ENCODE measurements at places on chromosomes 12 and 14.

DNA sequence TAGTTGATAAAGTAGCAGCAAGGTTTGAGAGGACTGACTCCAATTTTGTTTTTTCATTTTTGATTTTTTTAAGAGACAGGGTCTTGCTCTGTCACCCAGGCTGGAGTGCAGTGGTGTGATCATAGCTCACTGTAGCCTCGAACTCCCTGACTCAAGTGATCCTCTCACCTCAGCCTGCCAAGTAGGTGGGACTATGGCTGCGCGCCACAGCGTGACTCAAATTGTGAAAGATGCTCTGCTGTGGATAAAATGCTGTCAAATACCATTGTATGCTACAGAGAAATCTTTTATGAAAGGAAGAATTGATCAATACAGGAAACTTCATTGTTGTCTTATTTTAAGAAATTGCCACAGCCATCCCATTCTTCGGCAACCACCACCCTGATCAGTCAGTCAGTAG is 48.3 kb downstream of the SCN8A start:
- no peaks in the 10 kb centered on the region for H3K27me3 ChIP-seq
- no peaks in the 10 kb centered on the region for H3K36me3 ChIP-seq
- H3K4me1 ChIP-seq = no peaks in the 10 kb centered on the region
- H3K4me3 ChIP-seq = no peak overlapping the region

GRCh38 chr12:82040987-82041743 is 282.0 kb upstream of the PPFIA2 start:
- no peak for DNase-seq
- H3K4me3 ChIP-seq = no peak overlapping the region
- H3K4me1 ChIP-seq = no peaks in the 10 kb centered on the region
- no peaks in the 10 kb centered on the region for H3K27me3 ChIP-seq

- peak overlapping the region; percentile 92 for H3K4me3 ChIP-seq
- H3K4me1 ChIP-seq = peaks cover 7% of the 10 kb centered on the region
- peak overlapping the region; percentile 90 for H3K27ac ChIP-seq
- no peaks in the 10 kb centered on the region for H3K27me3 ChIP-seq
- DNase-seq = peak; percentile 33
These were observed 853 bp downstream of the USP5 start for GRCh38 chr12:6852651-6853354.

- H3K4me3 ChIP-seq = no peak overlapping the region
- no peaks in the 10 kb centered on the region for H3K27me3 ChIP-seq
- no peaks in the 10 kb centered on the region for H3K4me1 ChIP-seq
- no peak overlapping the region for H3K27ac ChIP-seq
These were observed 417.3 kb downstream of the IPO8 start for GRCh38 chr12:30278401-30278800.

DNA sequence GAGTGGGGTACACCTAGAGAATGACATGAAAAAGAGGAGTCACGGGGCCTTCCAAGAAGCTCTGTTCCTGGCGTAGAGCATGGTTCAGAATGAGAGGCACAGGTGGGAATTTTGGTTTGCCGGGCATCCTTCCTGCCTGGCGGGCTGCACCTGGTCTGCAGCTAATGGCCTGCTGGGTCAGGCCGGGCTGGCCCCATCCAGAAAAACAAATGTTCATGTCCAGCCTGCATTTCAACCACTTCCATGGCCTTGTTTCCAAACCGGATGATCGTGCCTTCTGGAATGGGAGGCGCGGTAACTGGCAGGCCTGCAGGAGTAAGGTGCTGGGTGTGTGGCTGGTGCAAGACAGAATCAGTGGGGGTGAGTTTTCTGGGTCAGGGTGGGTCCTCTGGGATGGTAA is 14.4 kb downstream of the TEAD4 start:
- no peak overlapping the region for H3K4me3 ChIP-seq
- H3K27ac ChIP-seq = no peak overlapping the region
- H3K27me3 ChIP-seq = no peaks in the 10 kb centered on the region
- peaks cover 7% of the 10 kb centered on the region for H3K4me1 ChIP-seq
- DNase-seq = no peak

- H3K27me3 ChIP-seq = no peaks in the 10 kb centered on the region
- H3K27ac ChIP-seq = peak overlapping the region; percentile 88
- no peak for DNase-seq
- no peaks in the 10 kb centered on the region for H3K36me3 ChIP-seq
- H3K4me3 ChIP-seq = no peak overlapping the region
- peaks cover 47% of the 10 kb centered on the region for H3K4me1 ChIP-seq
These were observed 149.5 kb downstream of the ETV6 start for GRCh38 chr12:11798856-11799501.

GRCh38 chr14:69260861-69261564 is 1.1 kb downstream of the GALNT16 start:
- DNase-seq = no peak
- peaks cover 12% of the 10 kb centered on the region for H3K4me1 ChIP-seq
- H3K27me3 ChIP-seq = no peaks in the 10 kb centered on the region
- H3K4me3 ChIP-seq = peak overlapping the region; percentile 75
- no peak overlapping the region for H3K27ac ChIP-seq

Data from thoracic aorta (tissue), 2 donors.